NCI-H1417 (cell line): ENCODE measurements at places on chromosomes 2 and 18.
A peak's percentile ranks its signal among the peaks of the same experiment; 100 is the strongest.

- DNase-seq = no peak
These were observed 7.0 kb downstream of the SLC35F6 start for GRCh38 chr2:26770986-26771586.

DNA sequence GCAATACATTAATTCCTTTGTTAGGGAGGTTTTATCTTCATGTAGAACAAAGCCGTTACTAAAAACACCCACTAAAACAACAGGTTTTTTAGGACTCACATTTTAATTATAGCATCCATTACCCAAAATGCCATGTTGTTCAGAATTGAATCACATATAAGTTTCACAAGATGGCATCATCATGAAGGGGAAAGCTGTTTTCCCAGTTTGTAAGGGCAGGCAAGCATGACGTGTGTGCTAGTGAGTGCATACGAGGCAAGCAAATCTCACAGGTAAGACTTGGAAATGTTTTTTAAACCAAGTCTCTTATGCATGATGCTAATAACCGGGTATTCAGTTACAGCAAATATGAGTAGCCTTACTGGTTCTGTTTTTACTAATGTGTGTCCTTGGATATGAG, 111.8 kb upstream of the NFATC1 start:
- peak; percentile 87 for DNase-seq

GRCh38 chr2:215410932-215411285, 25.0 kb downstream of the FN1 start:
- no peak for DNase-seq

DNA sequence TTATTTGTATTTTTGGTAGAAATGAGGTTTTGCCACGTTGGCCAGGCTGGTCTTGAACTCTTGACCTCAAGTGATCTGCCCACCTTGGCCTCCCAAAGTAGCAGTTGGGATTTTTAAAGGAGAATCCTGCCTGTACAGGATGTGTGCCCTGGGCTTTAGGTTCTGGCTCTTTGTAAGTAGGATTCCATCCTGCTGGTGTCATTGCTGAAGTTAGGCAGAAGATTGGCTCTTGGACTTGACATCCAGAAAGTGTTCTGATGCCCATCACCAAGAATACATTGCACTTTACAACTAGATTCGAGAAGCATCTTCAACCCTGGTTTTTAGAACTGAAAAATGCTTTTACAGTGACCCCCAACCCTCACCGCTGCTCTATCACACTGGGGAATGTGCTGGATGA, 4.4 kb upstream of the TWIST2 start:
- no peak for DNase-seq

GRCh38 chr18:51151568-51152511, 45.6 kb downstream of the MEX3C start:
- DNase-seq = no peak

- no peak for DNase-seq
These were observed 7.5 kb upstream of the SCN1A start for GRCh38 chr2:166135152-166135848.

- no peak for DNase-seq
These were observed 656.2 kb upstream of the CHAC2 start for GRCh38 chr2:53111406-53111805.

DNA sequence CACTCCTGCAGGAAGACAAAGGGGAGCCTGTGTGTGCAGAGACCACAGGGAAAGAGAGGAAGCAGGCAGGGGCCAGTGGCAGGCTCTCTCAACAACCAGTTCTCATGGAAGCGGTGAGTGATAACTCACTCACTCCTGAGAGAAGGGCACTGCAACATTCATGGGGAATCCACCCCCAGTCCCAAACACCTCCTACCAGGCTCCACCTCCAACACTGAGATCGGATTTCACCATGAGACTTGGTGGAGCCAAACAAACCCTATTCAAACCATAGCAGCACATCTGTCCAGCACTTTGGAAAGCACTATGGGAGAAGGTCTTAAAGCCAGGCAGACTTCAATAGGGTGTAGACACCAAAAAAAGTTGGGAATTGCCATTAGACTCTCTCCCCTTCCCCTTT, 345.7 kb upstream of the SPRED2 start:
- no peak for DNase-seq

DNA sequence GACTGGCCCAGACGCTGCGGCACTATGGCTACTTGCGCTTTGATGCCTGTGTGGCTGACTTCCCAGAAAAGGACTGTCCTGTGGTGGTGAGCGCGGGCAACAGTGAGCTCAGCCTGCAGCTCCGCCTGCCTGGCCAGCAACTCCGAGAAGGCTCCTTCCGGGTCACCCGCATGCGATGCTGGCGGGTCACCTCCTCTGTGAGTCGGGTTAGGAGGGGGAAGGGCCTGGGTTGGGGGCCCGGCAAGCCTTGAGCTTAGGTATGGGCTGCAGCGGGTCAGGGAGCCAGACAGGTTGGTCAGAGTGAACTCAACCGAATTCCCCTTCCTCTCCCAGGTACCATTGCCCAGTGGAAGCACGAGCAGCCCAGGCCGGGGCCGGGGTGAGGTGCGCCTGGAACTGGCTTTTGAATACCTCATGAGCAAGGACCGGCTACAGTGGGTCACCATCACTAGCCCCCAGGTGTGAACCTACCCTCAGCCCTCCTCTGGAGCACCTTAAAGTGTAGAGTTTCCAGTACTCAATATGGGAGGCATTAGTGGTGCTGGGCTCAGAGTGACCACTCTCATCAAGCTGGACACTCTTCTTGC, 4.9 kb downstream of the ZNF513 start:
- no peak for DNase-seq

DNA sequence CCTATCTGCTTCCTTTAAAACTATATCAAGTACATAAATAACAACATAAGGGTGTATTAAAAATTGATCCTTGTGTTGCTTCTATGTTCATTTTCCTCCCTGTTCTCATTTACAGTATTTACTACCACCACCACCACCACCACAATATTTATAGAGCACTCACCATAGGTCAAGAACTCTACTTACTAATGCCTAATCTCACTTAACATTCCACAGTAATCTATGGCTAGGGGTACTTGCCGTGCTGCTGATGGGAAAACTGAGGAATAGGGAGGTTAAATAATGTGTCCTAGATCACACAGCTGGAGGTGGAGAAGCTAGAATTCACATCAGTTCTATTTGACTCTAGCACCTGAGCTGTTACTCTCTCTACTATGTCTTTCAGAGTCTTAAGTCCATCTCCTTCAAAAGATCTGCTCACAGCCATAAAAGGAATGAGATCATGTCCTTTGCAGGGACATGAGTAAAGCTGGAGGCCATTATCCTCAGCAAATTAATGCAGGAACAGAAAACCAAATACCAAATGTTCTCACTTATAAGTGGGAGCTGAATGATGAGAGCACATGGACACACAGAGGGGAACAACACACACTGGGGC, 54.1 kb upstream of the ZNF385B start:
- DNase-seq = no peak

GRCh38 chr18:61893309-61893970, 633 bp upstream of the RNF152 start:
- peak; percentile 91 for DNase-seq
